ENCODE measurements at places on chromosomes 3 and 15. TPM values are rescaled to one million over a fixed set of nuclear protein-coding genes. Genes with fewer than 3 reads are reported as not detected.

- DNase-seq = no peak
These were observed 127.9 kb downstream of the SLC25A26 start for GRCh38 chr3:66348704-66349103.

The DNAH12 gene
- 1.6 TPM for total RNA-seq

The OR5H6 gene
- not detected for total RNA-seq

DNA sequence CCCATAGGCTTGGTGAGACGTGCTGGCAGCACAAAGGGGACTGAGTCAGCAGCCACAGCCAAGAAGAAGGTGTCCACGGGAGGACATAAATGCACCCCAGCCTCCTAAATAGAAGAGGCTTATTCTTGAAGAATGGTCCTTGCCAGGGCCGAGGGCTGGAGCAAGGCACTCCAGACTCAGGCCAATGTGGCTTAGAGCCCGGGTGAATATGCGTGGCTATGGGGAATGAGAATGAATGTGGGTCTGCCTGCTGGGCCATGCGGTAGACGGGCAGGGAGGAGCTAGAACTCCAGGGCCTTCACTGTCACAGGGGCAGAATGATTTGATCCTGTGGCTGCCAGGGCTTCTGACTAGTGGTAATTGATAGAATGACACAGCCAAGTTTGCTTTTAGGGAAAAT, 34.0 kb downstream of the DHX30 start:
- DNase-seq = no peak

The LTF gene
- 0.72 TPM for total RNA-seq

- no peak for DNase-seq
These were observed 152.4 kb upstream of the LRRFIP2 start for GRCh38 chr3:37326801-37327200.

Data from RPMI7951 (cell line).